ENCODE measurements at places on chromosomes 1 and 21. TPM values are rescaled to one million over a fixed set of nuclear protein-coding genes. Genes with fewer than 3 reads are reported as not detected.

The CEPT1 gene
- total RNA-seq = 14.9 TPM

The DOP1B gene
- 3.5 TPM for total RNA-seq

The S100A7A gene
- not detected for total RNA-seq

The TTC22 gene
- not detected for total RNA-seq

The MMP23B gene
- 0.92 TPM for total RNA-seq

The PTGFR gene
- total RNA-seq = not detected
